Effector CD4-positive, alpha-beta T cell (primary cell): ENCODE measurements at places on chromosomes 7 and 10.

DNA sequence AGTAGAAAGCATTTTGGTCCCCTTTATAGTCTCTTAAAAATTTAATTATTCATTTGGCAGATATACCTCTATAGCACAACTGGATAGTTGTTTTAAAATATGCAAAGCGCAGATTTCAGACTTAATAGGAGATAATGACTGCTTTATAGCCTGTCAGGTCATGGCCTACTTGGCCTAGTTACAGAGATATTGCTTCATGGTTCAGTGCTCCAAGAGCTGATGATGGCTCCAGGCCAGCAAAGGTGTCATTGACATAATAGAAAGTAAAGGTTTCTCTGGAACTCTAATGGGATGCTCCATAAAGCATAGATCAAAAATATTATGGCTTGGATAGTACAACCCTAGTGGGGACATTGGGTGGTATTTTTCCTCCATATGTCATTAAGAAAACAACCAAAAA is 285.7 kb downstream of the NXPH1 start:
- no peak for DNase-seq

GRCh38 chr7:90487808-90488207 is 18.4 kb downstream of the PTTG1IP2 start:
- DNase-seq = no peak

DNA sequence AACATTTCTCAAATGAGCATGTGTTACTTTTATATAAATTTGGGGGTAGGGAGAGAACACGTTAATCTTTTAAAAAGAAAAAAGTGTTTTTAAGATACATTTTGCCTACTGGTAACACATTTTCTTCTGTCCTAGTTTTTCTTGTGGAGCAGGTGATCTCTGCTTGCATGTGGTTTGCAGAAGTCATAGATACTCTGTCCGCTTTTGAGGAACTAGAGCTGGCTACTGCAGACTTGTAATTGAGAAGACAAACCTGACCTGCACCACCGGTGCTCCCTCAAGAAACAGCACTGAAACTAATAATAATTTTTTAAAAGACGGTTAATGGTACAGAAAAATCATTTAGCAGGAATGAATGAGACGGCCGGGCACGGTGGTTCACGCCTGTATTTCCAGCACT is 243.1 kb downstream of the KIAA1217 start:
- DNase-seq = no peak

DNA sequence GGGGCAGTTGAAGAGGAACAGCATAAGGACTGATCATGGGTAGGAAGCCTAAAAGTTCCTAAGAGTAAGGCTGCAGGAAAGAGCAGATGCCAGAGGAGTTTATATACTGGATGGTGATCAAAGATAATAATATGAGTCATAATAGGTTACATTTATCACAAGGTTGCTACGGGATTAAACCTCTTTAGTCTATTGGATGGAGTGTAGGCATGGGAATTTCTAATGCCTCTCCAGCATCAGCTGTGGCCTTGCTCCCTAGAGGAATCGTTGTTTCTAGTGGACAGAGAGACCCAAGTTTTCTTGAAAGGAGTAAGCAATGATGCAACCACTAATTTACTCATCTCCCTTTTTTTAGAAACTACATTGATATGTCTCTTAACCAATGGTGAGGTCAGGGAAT is 213.4 kb downstream of the GPR37 start:
- DNase-seq = no peak

- DNase-seq = no peak
These were observed 21.4 kb upstream of the ASZ1 start for GRCh38 chr7:117448655-117449054.
